NCI-H1048 (cell line): ENCODE measurements at places on chromosomes 4 and X.

DNA sequence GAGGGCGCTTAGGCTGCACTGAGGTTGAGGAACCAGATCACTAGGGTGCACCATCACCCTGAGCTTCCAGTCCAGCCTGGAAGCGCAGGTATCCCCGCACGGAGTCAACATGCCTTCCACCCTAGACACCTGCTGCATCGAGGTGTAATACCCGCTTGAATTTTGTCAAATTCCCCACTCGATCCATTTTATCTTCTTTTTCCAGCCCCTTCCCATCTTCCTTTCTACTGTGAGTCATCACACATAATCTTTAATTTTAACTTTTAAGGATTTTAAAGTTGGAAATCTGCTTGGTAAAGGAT lies 821 bp downstream of the PLK4 start:
- no peak for DNase-seq

- no peak for DNase-seq
These were observed 13.7 kb downstream of the PPP2R3B start for GRCh38 chrX:372856-373640.

DNA sequence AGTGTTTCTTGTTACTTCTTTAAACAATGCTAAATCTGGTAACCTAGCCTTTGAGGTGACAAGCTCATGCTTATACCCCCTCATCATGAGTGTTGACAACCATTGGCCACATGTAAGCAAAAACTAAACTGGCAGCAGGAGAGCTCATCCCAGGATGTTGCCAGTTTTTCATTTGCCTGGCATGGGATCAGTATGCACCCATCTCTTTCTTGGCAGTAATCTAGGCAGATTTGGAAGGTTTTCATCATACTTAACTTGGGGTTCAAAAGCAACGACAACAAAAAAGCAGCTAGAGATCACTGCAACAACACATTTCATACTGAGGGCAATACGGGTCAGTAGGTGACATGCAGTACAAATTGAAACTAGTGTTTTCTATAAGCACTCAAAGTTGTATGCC lies 122.0 kb downstream of the PPA2 start:
- no peak for DNase-seq

DNA sequence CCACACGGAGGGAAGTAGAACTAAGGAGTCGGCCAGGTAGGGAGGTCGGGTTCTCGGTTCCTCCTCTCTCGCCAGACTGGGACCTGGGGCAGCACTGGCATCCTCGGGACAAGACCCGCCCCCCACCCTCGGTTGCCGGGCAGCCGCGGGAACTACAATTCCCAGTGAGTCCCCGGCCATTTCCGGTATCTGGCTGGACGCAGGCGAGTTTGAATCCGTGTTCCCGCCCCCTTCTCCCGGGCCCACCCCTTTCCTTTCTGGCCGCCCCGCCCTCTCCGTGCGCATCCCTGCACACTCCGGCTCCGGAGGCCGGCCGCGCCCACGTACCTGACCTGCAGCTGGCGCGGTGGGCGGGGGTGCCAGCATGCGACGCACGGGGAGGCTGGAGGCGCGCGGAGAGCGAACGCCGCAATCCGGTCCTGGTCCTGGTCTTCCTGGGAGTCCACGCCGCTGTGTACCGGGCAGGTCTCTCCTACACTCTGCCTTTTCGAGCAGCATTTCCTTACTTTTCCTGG lies 10.2 kb upstream of the DLG3 start:
- peak; percentile 51 for DNase-seq

GRCh38 chr4:152784490-152785350 lies 5.0 kb downstream of the ARFIP1 start:
- no peak for DNase-seq

DNA sequence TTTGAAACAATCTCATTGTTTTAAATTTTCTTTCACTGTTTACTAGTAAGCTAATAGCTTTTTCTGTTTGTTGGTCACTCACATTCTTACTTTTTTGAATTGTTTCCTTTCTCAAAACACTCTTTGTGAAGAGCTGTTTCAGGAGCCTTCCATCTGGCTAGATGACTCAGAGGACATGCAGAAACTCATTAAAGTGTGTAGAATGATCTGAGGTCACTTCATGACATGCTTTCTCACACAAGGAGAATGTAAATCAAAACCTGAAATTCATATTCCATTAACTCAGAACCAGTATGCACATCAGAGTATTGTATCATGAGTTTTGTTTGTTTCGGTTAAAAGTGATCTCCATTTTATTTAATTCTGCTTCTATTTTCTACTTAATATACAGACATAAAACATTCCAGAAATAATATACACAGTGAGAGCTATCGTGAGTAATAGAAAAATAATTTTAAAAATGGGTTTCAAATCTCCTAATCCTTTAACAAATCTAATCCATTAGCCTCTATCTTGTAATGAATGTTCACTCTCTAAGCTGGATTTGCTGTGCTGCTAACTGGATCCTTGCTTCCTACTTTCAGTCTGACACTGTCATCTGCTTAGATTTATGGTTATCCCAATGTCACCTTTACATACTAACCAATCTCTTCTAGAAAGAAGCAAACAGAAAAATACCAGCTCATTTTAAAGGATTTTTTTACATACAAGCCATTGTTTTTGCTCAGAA lies 449.6 kb downstream of the FSTL5 start:
- no peak for DNase-seq

DNA sequence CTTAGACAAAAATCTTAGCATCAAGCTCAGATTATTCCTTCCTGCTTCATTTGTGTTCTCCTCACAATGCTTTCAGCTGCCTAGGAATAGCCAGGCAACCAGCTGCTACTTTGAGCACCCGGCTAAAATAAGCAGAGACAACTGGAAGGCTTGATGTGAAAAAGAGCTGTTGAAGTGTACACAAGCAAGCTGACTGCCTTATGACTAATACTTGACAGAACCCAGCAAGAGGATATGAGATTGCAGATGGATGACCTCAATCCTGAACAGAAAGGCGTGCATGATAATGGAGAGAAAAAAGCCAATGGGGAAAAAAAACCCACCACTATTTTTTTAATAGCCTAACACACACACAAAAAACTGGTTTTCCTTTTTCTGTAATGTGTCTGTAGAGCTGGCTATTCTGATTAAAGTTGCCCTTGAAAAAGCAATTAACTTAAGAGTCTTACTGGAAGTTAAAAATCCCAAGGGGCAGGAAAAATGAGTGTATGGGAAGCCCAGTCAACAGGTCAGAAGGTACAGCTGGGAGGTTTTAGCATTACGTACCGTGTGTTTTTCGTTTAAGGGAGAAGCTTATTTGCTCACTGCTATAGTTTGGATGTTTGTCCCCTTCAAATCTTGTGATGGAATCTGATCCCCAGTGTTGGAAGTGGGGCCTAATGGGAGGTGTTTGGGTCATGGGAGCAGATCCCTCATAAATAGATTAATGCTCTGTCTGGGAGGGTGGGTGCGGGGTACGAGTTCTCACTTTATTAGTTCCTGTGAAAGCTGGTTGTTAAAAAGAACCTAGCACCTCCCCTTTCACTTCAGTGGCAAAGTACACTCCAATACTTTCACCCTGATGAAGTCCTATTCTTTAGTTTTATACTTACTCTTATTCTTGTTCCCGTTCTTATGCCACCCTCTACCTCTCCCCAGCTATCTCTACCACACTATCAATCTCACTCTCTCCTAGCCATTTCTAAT lies 37.1 kb upstream of the HERC6 start:
- DNase-seq: no peak

- peak; percentile 23 for DNase-seq
These were observed 353.4 kb downstream of the SPRY1 start for GRCh38 chr4:123750044-123750443.

DNA sequence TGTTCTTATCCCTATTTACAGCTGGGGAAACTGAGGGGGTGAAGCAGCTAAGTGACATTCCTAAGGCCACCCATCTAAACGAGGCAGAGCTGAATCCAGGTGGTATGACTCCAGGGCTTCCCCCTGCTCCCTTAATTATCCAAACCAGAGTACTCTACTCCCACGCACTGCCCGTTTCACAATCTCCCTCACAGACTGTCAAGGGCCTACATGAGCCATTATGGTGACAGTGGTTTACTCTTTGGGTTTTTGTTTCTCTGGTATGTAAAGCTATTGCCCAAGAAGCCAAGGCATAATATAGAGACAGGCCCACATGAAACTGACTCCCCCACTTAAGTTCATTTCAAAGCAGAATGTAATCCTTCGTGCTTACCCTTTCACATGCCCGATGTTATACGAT lies 95.1 kb downstream of the NHS start:
- DNase-seq: no peak

- DNase-seq: no peak
These were observed 208.1 kb downstream of the ANKRD50 start for GRCh38 chr4:124504431-124504830.

- DNase-seq: no peak
These were observed 50.3 kb downstream of the NELFA start for GRCh38 chr4:1958276-1959103.

- DNase-seq: no peak
These were observed 55.0 kb downstream of the PAPSS1 start for GRCh38 chr4:107665001-107665400.

- no peak for DNase-seq
These were observed 150.5 kb downstream of the ARSF start for GRCh38 chrX:3191796-3192195.

DNA sequence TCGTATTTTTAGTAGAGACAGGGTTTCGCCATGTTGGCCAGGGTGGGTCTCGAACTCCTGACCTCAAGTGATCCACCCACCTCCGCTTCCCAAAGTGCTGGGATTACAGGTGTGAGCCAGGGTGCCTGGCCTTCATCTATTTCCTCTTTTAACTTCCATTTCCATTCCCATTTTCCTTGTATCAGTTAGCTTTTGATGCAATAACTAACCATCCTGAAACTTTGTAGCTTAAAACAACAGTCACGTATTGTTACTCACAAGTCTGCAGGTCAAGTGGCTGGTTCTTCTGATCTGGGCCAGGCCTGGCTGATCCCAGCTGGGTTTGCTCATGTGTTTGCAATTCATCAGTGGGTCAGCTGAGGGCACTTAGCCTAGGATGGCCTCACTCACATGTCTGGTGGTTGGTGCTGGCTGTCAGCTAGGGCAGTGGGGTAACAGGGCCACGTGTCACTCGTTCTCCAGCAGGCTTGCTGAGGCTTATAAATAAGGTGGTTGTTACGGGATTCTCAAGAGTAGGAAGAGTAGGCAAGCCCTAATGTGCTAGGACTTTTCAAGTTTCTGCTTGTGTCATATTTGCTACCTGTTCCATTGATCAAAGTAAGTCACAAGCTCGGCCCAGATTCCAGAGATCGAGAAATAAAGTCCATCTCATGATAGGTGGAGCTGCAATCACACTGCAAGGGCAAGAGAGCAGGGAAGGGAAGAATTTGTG lies 88.2 kb downstream of the SOWAHB start:
- DNase-seq: no peak

DNA sequence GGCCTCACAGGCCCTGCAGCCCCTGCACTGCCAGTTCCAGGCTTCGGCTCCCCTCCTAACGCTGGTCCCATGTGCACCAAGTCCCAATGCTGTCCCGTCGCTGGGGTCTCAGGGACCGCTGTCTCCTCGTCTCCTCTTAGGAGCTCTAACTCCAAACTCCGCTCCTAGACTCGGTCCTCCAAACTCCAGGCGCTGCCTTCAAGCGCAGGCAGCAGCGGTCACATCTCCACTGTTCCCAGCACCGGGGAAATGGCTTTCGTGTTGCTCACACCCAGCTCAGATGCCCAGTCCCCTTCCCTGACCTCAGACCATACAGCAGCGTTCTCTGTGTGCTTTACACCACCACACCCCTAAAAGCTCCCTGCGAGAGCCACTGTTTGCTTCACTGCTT lies 19.6 kb upstream of the HMX1 start:
- DNase-seq: no peak
